ENCODE measurements at places on chromosomes 11 and 22. TPM values are rescaled to one million over a fixed set of nuclear protein-coding genes. Genes with fewer than 3 reads are reported as not detected.

Gene E2F8
- 2.1 TPM for total RNA-seq

Gene ZFPL1
- 48.6 TPM for total RNA-seq

Gene GGT5
- 1.9 TPM for total RNA-seq

Gene KRTAP5-2
- total RNA-seq: not detected

Gene GPHA2
- not detected for total RNA-seq

Gene C11orf91
- not detected for total RNA-seq

Gene TMPRSS13
- 22.9 TPM for total RNA-seq

Gene SLC22A25
- total RNA-seq: not detected

Gene GNG3
- total RNA-seq: not detected

Gene PDGFD
- total RNA-seq: 1.9 TPM
